ENCODE measurements at places on chromosomes 7 and 10.
A peak's percentile ranks its signal among the peaks of the same experiment; 100 is the strongest.

DNA sequence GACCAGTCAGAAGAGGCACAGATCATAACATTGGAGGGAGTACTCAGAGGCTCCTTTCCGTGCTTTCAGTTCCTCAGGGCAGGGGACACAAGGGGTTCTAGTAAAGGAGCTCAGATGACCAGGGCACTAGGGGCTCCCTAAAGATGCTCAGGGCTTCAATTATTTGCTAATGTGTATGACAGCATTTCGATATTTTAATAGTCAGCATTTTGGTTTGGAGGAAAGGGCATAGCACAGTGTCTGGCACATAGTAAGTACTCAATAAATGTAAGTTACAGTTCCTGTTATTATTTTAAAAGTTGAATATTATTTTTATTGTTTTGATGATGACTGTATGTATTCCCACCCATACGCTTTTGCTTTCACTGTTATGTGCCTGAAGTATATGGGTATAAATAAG is 260.0 kb downstream of the REEP3 start:
- no peak for DNase-seq

DNA sequence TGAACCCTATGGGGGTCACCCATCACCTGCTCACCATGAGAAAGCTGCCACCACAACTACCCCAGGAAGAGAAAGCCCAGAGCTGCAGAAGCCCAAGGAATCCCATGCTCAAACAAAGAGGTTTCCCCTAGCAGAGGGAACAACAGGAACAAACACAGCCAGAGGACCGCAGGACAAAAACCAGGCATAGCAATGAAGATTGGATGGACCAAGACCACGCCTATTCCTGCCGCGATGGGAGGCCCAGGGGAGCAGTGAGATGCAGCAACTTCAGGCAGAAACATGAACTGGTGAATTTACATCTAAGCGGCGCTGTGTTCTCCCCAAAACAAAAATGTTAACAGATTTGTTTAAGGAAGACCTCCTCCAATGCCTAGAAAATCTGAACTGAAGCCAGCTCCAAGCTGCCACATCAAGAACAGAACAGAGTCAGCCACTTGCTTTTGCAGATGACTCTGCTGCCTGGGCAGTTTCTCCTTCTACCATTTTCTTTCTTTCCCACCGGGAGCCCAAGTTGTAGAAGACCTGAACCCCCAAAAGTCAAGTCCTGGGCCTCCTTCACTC is 134.2 kb upstream of the NEBL start:
- no peak for DNase-seq

DNA sequence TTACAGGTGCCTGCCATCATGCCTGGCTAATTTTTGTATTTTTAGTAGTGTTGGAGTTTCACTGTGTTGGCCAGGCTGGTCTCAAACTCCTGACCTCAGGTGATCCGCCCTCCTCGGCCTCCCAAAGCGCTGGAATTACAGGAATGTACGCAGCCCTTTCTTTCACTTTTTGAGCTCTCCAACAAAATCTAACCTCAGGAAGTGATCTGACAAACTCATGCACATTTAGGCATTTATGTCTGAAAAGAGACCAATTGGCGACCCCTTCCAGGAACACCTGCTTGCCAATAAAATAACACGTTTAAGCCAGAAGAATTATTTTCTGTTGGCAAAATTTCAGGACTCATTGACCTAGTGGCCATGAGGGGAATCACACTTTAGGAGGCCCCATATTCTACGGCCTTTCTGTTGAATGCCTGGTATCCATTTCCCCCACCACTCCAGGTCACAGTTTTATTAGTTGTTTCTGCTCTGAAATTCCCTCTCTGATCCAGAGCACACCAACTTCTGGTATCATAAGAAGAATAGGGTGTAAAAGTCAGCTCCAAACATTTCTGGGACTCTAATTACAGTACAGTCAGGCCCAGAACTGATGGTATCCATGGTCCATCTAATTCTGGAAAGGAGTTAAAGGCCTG is 65.8 kb upstream of the FRMD4A start:
- no peak for DNase-seq

GRCh38 chr10:125423569-125423968 is 259.4 kb downstream of the TEX36 start:
- DNase-seq: no peak

- no peak for DNase-seq
Observed at GRCh38 chr7:45182856-45183710, 25.5 kb downstream of the RAMP3 start.

GRCh38 chr10:74333174-74333573 is 182.2 kb downstream of the ADK start:
- DNase-seq: no peak

- no peak for DNase-seq
Observed at GRCh38 chr7:111089822-111090426, 1.0 kb upstream of the LRRN3 start.

DNA sequence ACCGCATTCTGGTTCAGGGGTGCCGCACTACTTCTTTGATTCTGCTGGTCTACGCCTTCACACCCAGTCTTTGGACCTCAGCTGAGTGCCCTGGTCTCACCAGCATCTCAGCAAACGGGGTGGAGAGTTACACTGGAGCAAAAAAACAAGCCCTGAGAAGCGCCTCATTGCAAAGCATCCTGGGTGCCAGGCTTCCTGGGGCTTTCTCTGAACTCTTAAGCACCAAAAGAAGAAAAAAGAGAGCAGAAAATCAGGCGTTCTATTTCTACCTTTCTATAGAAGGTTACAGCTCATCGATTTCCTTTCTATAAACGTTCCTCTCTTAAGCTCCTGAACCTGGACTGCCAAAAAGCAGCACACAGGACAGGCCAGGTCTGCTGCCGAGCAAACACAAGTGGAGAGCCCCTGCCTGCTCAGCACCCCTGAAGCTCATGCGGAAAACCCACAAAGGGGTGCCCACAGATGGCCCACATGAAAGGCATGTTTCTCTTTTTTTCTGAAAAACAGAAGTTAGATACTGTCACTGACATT is 217.9 kb downstream of the SFMBT2 start:
- peak; percentile 4 for DNase-seq

GRCh38 chr10:128579901-128580300 is 453.7 kb upstream of the MKI67 start:
- no peak for DNase-seq

DNA sequence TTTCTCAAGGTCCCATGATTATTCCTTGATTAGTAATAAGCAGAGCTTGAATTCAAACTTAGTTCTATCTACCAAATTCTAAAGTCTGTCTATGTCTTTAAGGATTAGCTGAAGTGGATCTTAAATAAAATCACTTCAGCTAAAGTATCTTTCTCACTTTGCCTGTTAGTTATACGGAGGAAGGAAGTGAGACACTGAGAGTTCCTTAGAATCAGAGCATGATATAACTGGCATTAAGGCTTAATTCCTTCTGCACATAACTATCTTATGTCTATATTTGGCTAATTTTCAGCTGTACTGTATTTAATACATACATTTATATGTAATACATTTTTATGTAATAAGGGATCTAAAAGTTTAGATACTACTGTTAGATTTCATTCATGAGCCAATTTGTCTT is 491.1 kb upstream of the GHITM start:
- no peak for DNase-seq

DNA sequence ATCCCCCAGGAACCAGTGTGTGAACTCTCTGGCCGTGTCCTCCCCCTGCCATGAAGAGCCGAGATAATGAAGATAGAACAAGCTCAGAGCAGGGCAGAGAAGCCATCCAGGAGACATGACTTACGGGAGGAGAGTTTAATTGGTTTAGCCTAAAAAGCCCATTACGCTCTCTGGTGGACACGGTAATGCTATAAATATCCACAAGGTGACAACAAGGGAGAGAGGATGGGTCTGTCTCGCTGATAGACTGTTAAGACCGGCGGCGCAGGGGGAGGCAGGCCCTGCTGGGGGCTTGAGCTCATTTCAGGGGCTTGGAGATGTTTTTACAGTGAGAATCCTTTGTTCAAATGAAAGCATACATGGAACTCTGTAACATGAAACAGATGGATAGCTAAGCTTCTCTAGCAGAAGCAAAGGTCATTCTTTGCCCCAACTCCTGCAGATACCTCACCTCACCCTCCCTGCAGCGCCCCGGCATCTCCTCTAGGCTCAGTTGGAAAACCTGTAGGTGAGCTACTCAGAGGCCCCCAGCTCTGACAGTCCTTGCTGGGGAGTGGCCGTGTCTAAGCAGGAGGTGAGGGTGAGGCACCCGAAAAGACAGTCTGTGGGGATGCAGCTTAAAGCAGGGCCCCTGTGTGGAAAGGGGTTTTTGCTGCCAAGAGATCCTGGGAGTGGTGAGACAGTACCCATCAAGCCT is 40.8 kb upstream of the LOXL4 start:
- DNase-seq: no peak

GRCh38 chr7:106731646-106732444 is 70.9 kb upstream of the CCDC71L start:
- no peak for DNase-seq

DNA sequence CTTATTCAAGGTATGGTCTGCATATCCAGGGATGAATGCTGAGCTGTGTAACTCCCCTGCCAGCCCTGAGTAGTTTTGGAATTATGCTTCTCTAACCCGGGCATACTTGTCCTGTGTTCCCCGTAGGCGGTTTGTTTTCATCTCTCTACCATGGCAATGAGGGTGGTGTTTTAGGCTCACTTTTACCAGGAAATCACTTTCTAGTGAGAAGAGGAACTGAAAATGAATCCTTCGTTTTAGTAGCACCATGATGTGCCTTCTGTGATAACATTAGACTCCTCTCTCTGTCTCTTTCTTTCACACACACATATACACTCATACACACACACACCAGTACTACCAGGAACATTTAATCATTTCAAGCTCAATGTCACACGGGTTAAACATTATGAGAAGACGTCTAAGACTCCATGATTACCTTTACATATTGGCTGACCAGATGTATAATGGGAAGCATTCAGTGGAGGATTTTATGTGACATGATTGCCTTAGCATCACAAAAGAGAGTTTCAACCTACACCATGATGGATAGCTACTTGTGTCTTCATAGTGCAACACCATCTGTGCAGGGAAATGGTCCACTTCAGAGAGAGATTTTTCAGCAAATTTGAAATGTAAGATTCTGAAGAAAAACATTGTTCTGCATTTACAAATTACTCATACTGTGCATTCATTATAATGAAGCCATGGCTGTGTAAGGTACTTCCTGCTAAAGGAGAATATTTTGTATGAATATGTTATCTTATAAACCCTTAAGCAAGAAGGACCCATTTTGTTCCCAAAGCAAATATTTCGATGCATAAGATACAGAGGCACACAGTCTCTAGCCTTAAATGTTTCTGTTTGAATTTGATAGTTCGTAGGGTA is 31.0 kb upstream of the PFKP start:
- no peak for DNase-seq

GRCh38 chr10:87598700-87599099 is 61.0 kb upstream of the PAPSS2 start:
- DNase-seq: no peak

GRCh38 chr10:89352802-89353201 is 25.0 kb downstream of the IFIT3 start:
- DNase-seq: no peak

DNA sequence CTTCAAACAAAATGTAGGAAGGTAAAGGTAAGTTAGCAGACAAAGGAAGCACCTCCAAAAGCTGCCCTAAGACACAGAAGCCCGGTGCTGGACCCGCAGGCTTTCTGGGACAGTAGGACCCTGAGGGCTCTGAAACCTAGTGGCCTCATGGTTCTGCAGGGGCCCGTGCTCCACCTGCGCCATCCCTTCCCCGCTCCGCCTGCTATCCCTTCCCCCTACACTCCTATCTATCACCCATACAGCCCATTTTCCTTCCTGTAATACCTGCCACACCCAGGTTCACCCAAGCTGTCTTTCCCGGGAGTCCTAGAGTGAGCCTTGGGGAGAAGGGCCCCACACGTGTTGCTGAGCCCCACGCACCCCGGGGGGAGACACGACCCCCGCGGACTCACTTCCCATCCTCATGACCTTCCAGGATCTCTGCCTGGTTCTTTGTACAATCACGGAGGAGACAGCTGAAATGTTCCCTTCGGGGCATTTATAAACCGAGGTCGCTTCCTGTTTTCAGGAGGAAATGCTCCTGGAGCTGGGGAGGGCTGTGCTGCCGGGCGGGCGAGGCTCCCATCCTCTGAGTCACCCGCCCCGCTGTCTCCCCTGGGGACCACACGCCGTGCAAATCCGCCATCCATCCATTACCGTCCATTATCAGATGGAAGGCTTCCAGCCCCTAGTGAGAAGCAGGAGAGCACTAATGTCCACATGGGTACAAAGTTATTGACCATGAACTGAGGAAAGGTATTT is 251.7 kb upstream of the PITRM1 start:
- no peak for DNase-seq

- no peak for DNase-seq
Observed at GRCh38 chr10:83605783-83606630, 533.3 kb upstream of the GHITM start.

DNA sequence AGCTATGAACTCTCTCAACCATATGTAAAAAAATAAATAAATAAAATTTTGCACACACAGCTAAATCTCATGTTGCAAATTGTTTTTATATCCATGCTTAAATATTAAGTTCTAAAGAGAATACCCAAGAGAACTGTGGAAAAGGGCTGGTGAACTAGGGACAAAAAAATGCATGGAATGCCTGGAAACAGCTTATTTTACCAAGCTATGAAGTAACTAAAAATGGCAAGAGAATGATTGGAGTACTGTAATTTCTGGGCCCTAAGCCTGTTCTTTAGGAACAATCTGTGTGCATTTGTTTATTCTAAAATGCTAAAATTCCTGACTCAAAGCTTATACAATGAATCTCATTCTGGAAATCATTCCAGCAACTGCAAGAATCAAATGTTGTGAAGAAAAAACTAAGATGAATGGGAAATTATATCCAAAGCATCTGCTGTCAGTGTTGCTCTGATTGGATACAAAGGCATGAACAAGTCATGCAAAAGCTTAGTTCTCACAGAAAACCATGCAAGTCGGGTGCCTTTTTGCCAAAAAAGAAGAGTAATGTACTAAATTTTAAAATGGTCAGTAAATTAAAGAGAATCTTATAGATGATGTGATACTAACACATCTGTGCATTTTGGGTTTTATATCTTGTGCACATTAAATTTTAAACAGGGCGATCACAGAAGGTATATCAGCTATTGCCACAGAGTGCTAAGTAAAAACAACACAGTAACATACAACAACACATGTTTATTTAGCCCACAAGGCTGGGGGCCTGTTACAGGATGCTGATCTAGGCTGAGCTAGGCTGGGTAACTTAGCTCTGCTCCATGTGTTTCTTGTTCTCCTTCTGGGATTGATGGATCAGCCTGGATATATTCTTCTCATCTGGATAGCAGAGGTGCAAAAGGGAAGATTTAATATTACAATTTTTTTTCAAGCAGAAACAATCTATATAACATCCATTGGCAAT is 453.5 kb upstream of the SEMA3A start:
- no peak for DNase-seq

- DNase-seq: no peak
Observed at GRCh38 chr7:28075674-28076358, 104.8 kb downstream of the JAZF1 start.

GRCh38 chr10:6123532-6123931 is 34.7 kb downstream of the RBM17 start:
- no peak for DNase-seq

GRCh38 chr7:158867214-158867984 is 11.0 kb downstream of the DYNC2I1 start:
- DNase-seq: no peak

Data from stimulated activated CD8-positive, alpha-beta memory T cell treated with anti-CD3 and anti-CD28 coated beads, Interleukin-7, amount 100 ng/mL, for 1 hour (primary cell).